ENCODE measurements at places on chromosomes 7 and 10.

DNA sequence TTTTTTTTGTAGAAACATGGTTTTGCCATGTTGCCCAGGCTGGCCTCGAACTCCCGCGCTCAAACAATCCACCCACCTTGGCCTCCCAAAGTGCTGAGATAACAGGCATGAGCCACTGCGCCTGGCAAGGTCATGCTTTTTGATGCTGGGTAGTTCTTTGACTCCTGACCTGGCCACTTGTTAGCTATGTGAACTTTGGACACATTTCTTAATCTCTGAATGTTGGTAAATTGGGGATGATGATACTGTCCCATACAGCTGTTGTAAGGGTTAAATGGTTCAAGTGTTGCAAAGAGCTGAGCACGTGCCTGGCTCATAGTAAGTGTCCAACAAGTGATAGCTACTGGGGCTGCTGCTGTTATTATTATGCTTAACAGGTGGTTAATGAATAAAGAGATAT, 2.3 kb downstream of the ZNHIT1 start:
- no peak for DNase-seq

GRCh38 chr7:135831455-135832195, 83.0 kb upstream of the FAM180A start:
- DNase-seq: no peak

GRCh38 chr7:134197345-134197744, 70.2 kb downstream of the LRGUK start:
- no peak for DNase-seq

DNA sequence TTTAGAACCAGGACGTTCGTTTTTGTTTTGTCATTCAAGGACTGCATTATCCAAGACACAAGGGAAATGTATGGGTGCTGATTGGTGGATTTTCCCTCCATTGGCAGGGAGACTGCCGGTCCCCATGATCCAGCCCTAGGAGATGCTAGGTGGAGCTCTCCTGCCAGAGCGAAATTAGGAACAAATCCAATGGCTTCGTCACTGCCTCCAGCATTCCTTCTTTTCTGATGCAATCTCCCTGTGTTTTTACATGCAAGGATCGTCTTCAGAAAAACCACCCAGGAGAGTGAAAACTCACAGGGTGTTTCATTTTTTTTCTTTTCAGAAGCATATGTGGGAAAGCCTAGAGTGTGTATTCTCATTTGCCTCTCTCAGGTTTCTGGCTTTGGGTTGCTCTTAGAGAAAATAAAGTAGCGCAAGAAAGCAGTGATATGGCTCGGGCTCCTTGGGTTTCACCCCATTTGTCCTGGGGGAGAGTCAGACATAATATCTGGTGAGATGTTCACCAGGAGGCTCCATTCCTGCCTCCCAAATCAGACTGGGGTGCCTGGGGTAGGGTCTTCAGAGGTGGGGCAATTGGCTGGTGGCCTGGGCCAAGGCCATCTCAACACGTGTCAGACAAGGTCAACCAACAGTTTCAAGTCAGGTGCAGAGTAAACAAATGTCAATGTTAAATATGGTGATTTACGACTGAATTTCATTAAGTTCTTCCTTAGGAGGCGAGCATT, 450.9 kb upstream of the MKI67 start:
- DNase-seq: no peak

DNA sequence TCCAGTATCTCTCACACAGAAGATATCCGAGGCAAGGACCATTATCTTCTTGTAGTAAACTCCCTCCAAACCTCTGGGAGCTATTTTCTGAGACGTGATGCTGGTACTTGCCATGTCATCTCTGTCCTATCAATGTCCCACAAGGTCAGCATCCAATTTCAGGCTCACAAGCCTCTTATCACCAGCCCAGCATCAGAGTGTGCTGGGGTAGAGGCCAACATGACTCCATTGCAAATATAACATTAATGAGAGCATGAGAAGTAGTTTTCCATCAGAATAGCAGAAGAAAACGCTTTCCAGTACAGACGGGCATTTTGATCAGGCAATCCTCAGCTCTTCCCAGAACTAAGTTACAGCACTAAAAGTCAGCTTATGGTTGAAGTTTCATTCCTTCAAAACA, 5.6 kb downstream of the MORN4 start:
- DNase-seq: no peak

DNA sequence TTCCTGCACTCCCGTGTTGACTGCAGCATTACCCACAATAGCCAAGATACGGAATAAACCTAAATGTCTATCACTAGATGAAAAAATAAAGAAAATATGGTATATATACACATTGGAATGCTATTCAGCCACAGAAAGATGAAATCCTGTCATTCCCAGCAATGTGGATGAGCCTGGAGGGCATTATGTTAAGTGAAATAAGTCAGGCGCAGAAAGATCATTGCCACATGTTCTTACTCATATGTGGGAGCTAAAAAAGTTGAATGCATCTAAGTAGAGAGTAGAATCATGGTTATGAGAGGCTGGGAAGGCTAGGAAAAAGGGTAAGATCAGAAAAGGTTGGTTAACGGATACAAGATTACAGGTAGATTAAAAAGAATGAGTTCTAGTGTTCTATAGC, 219.1 kb upstream of the MKI67 start:
- no peak for DNase-seq

GRCh38 chr10:43308986-43309385, 42.1 kb upstream of the RASGEF1A start:
- DNase-seq: peak; percentile 73

DNA sequence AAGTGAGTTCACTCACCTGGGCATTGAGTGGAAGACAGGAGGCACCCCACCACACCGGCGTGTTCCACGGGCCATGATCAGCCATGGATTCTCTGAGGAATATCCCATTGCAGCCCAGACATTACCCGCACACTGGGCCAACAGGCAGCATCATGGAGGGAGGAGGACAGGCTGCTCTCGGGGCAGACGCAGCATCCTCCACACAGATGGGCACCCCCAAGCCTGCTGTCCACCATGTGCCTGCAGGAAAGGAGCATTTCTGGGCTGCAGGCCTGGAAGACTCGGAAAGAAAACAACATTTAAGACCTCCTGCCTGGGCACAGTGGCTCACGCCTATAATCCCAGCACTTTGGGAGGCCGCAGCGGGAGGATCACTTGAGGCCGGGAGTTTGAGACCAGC, 71.0 kb upstream of the SH2B2 start:
- DNase-seq: no peak

- peak; percentile 75 for DNase-seq
Measured at GRCh38 chr7:101363734-101364374, 1.2 kb downstream of the COL26A1 start.

GRCh38 chr7:129703751-129704150, 92.2 kb downstream of the NRF1 start:
- no peak for DNase-seq

DNA sequence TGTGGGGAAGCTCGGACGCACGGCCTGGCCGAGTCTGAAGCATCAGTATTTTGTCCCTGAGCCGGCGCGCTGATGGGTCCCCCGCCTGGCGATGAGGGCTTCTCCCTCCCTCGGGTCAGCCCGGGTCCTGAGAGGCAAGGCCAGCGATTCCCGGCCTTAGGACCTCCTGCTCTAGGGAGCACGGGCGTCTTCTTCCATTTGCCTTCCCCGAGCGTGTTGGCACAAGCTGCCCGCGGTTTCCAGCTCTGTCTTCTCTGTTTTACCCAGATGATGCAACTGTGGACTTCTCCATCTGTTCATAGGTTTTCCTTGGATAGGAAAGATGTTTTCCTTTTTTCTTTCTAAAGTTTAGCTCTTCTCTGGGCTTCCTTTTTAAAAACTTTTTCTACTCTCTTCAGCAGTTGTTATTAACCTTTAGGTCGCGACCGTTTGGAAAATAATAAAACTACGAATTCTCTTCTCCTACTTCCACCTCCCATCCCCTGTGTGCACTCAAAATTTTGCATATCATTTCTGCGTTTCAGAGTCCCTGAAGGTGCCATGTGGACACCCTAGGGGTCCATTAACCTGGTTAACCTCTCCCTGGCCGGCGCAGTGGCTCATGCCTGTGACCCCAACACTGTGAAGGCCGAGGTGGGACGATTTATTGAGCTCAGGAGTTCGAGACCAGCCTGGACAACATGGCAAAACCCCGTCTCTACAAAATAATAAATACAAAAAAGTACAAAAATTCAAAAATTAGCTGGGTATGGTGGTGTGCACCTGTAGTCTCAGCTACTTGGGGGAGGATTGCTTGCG, 1.4 kb upstream of the SLC25A28 start:
- no peak for DNase-seq

- no peak for DNase-seq
Measured at GRCh38 chr10:109618748-109619147, 304.6 kb downstream of the XPNPEP1 start.

DNA sequence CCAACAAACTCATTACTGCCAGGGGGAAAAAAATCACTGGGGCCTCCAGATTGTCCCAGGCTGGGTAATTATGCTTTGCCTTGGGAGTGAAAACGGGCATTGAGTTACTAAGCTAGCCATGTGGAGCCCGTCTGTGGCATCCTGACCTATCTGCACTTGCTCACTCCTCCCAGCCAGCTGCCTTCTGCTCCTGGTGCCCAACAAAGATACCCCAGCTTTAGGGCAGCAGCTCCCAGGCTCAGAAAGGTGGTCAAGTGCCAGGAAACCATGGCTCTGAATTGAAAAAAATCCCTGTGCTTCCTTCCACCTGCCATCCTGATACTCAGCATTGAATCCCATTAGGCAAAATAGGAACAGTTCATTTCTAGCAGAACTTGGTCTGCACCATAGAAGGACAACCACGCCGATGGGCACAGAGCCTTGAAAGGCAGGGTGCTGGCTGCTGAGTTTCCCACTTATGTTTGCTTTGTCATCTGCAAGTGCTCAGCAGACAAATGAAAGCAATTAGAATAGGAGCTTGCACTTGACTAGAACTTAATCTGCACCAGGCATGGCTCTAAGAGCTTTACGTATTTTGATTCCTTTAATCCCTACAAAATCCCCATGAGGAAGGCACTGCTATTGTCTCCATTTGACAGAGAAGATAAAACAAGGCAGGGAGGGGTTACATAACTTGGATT, 42.8 kb downstream of the HSPA12A start:
- DNase-seq: no peak

DNA sequence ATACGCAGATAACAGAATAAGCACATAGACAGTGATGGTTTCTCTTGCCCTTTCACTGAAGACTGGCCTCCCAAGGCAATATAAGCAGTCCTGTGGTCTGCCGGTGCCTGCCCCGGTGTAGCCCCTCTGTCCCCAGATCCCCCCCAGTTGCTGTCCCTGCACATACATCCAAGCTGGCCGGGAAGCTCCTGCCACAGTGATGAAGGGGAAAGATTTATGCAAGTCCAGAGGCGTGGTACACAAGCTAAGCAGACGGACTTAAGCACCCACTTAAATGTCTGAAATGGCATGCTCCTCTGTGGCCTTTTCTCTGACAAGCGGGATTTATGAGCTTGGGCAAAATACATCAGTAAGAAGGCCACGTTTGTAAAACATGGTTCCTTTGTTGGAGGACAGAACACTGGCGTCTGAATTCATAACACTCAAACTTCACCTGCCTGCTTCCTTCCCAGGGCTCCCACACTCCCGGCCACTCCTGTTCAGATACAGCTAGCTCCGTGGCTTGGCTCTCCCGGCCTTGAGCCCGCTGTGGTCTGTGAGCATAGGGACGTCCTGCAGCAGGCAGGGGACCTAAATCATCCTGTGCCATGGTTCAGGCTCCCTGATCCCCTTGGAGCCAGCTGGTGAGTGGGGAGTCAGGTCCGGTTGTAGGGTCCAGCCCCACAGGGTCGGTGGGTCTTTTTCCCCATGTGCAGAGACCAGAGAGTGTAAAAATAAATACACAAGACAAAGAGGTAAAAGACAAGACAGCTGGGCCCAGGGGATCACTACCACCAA, 61.7 kb upstream of the PPP2R2D start:
- DNase-seq: peak; percentile 27

- DNase-seq: no peak
Measured at GRCh38 chr7:149500201-149500600, 2.6 kb upstream of the ZNF746 start.

- DNase-seq: no peak
Measured at GRCh38 chr7:119472408-119473038, 800.5 kb upstream of the KCND2 start.

DNA sequence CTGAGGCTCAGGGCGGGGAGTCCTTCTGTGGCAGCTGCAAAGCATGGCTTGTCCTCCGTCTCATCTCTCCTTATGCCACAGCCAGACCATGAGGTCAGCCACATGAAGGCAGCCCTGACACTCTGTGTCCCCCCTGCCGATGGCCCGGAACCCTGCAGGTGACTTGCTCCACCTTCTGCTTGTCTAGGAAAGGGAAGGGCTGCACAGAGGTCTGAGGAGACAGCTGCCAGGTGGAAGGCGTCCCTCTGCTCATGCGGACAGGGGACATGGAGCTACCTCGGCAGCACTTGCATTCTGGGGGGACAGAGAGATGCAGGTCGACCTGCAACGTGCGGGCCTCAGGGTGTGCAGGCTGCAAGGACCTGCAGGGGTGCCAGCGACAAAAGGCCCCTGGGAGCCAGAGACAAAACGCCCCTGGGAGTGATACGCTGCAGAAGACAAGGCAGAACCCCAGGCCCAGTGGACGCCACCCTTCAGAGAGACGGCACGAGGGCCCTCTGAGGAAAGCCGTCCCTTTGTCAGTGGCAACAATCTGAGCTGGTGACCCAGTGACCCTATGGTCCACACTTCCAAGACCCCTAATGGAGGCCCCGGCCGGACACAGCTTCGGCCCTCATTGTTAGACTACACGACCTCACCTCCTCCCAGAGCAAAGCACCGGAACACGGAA, 205.2 kb upstream of the PPP2R2D start:
- DNase-seq: peak; percentile 45

DNA sequence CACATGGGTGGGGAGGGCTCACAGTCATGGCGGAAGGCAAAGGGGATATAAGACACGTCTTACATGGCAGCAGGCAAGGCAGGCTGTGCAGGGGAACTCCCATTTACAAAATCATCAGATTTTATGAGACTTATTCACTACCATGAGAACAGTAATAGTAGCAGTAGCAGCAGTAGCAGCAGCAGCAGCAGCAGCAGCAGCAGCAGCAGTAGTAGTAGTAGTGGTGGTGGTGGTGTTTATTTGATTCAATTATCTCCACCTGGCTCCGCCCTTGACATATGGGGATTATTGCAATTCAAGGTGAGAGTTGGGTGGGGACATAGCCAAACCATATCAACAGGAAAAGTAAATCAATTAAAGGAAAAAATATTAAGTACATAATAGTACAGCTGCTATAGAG, 184.7 kb downstream of the LRMDA start:
- no peak for DNase-seq

- no peak for DNase-seq
Measured at GRCh38 chr10:58967551-58968388, 208.7 kb upstream of the PHYHIPL start.

GRCh38 chr10:112915590-112916572, 34.2 kb upstream of the TCF7L2 start:
- no peak for DNase-seq

- no peak for DNase-seq
Measured at GRCh38 chr7:134395604-134396003, 63.3 kb downstream of the AKR1B1 start.
